Stimulated activated CD8-positive, alpha-beta memory T cell treated with anti-CD3 and anti-CD28 coated beads, Interleukin-4, amount 100 ng/mL, for 1 hour (primary cell): ENCODE measurements at places on chromosomes 3 and 15.

DNA sequence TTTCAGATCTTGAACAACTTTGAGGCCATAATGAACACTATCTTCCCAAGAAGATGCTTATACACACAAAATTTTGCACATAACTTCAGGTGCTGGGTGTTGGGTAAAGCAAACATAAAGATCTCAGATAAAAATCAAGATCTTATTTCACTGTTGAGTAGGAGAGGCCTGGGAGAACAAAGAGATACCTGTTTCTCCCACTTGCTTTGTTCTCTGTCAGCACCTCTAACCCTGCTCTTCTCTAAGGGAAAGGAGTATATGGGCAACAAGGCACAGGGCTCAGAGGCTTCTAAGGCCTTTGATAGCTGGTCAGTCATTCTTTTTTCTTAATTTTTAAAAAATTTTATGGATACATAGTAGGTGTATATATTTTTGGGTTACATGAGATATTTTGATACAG, 3.6 kb upstream of the GK5 start:
- DNase-seq, result no peak

- no peak for DNase-seq
Observed at GRCh38 chr3:169145540-169146178, 517.9 kb downstream of the MECOM start.

DNA sequence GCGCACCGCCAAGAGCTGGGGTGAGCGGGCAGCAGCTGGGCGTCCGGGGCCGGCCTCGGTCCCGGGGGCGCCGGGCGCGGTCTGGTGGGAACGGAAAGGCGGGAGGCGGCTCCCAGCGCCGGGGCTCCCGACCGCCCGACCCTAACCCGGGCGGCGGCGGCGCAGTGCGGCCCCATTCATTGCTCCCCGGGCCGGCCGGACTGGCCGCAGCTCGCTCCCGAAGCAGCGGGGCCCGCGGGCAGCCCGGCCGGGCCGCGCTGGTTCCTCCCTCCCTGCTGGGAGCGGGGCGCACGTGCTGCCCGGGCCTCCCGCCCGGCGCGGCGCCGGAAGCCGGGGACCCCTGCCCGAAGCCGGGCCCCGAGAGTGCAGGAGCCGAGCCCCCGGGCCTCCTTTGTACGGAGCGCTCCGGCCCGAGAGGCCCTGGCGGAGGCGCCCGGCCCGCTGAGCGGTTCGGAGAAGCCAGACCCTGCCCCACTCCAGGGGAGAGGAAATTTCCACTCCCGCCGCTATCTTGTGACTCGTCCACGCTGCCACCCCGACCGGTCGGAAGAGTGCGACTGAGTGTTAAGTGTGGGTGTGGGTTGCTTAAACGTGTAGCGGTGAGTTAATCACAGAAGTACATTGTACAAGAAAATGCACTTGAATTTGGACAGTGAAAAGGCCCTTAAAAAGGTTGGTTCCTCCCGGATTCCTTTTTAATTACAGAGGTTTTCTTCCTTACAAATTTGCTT, 613 bp downstream of the ATP1B3 start:
- DNase-seq, result peak; percentile 35

DNA sequence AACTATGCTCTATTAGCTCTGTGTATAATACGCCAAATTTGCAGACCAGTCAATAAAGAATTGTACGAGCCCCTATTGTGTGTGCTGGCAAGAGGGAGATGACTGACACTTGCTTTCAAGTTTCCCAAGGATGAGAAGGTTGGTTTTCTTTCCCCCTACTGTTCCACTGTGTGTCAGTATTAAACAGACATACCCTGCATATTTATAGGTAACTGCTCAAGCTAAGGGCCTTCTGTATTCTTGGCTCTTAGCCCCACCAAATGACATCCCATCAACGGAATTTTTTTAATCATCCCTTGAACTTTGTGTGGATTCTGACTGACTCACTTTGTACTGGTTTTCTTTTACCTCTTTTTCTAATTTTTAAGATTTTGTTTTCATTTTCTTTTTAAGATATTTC, 60.6 kb upstream of the GYG1 start:
- DNase-seq, result no peak

GRCh38 chr3:15794842-15795650, 2.7 kb downstream of the ANKRD28 start:
- no peak for DNase-seq

- DNase-seq, result no peak
Observed at GRCh38 chr3:136258199-136258598, 8.1 kb downstream of the PCCB start.

DNA sequence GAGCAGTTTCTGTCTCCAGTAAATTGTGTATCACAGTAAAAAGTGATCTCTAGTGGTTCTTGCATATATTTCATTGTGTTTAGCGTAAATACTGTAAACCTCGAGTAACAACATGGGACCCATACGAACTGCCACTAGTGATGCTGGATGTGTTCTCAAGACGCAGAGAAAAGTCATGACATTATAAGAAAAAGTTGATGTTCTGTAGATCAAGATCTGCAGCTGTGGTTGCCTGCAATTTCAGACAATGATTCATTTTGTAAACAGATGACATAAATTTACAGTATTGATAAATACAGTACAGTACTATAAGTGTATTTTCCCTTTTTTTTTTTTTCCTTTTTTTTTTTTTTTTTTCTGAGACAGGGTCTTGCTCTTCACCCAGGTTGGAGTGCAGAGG, 100.1 kb downstream of the DPH6 start:
- no peak for DNase-seq

- DNase-seq, result no peak
Observed at GRCh38 chr3:18044971-18045880, 302.8 kb upstream of the TBC1D5 start.

DNA sequence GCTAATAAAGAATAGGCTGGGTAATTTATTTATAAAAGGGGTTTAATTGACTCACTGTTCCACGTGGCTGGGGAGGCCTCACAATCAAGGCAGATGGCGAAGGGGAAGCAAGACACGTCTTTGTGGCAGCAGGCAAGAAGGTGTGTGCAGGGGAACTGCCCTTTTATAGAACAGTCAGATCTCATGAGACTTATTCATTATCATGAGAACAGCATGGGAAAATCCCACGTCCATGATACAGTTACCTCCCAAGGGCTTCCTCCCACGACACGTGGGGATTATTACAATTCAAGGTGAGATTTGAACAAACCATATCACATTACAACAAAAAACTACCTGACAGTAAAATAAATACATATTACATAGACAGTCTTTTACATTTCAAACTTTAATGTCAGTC, 414.9 kb downstream of the NAALADL2 start:
- no peak for DNase-seq

- DNase-seq, result no peak
Observed at GRCh38 chr3:151919446-151919845, 46.0 kb downstream of the SUCNR1 start.

- DNase-seq, result no peak
Observed at GRCh38 chr3:12891985-12892839, 50.8 kb upstream of the RPL32 start.

GRCh38 chr3:31704591-31705179, 172.0 kb downstream of the STT3B start:
- no peak for DNase-seq

- no peak for DNase-seq
Observed at GRCh38 chr15:63597038-63597790, at the start of gene FBXL22. TSS of gene FBXL22 (plus strand) at chr15:63597387. CDS start at chr15:63597393, 6 bp downstream.

GRCh38 chr15:69279636-69280035, 19.1 kb upstream of the PAQR5 start:
- no peak for DNase-seq

DNA sequence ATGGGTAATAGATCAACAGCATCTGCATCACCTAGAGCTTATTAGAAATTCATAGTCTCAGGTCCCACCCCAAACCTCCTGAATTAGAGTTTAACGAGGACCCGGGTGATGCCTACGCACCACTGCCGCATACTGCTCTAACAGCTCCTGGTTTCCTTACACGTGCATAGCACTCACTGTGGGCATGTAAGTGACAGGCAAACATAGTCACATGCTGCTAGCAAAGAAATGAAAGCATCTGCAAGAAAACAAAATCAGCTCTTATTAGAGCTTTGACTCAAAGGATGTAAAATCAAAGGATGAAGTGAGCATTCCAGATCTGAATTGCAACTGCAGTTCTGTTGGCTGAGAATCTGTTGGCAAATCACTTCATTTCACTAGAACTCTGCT, 19.1 kb upstream of the RIOX2 start:
- DNase-seq, result no peak

DNA sequence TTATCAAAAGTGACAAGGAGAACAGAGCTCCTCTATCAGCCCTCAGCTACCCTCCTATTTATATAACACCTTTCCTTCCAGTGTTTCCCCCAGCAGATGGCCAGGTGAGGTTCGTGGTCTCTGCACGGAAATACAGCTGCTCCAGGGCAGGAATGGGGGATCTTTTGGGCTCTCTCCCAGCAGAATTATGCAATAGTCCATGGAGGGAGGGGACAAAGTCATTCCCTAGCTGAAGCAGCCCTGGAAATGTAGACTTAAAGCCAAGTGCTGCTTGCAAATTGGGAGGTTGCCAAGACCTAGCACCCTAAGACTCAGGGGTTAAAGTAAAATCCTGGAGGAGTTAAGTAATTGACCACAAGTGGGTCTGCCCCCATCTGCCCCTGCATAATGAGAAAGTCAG, 256.3 kb downstream of the LRTM1 start:
- no peak for DNase-seq

- DNase-seq, result no peak
Observed at GRCh38 chr3:177418787-177419186, 221.5 kb upstream of the TBL1XR1 start.

- DNase-seq, result no peak
Observed at GRCh38 chr15:48645558-48646330, at the start of gene FBN1. TSS of gene FBN1 (minus strand) at chr15:48645709. CDS start at chr15:48644769, 940 bp downstream.

- DNase-seq, result no peak
Observed at GRCh38 chr3:10205451-10206165, 40.9 kb downstream of the IRAK2 start.

DNA sequence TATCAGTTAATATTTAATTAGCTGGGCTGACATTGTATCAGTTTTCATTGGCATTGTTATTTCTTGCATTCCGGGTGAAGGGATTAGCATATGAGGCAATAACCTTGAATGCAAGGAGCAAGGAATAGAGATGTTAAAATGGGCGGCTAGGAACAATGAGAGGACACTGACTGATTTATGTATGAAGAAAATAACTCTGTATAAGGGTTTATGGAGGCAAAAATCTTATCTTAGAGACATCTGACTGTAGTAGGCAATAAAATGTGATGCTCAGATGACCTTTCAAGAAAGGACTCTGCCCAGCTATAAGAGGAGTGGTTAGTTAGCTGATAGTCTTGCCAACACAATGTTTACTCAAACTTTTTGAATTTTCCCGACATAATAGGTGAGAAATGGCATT, 158.3 kb downstream of the EFHB start:
- DNase-seq, result no peak

- DNase-seq, result no peak
Observed at GRCh38 chr3:38618343-38618742, 31.1 kb downstream of the SCN5A start.

DNA sequence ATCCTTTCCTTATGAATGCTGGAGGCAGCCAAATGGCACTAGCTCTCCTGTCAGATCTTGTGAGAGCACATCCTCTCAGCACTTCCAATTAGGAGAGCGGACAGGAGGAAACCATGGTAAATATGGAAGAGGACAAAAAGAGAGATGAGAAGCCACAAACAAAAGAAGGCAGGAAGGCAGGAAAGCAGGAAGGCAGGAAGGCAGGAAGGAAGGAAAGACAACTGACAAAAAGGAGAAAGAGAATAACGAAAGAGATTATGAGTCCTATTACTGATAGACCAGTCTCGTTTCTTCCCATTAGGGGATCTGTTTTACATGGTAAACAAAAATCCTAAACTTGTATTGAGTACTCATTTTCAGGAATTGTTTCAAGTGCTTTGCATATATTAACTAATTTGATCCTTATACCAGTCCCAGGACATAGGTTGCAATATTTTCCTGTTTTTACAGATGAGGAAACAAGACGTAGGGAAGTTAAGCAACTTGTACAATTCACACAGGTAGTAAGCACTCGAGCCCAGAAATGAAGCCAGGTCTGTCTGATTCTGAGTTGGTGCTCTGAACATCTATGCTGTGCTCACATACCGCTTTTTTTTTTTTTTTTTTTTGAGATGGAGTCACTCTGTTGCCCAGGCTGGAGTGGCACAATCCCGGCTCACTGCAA, 4.2 kb downstream of the BCL2A1 start:
- no peak for DNase-seq

GRCh38 chr3:13008155-13008995, 64.9 kb downstream of the IQSEC1 start:
- no peak for DNase-seq

GRCh38 chr3:138210528-138210927, 23.4 kb downstream of the ARMC8 start:
- DNase-seq, result no peak

GRCh38 chr3:4805662-4806061, 173.6 kb upstream of the BHLHE40 start:
- no peak for DNase-seq

DNA sequence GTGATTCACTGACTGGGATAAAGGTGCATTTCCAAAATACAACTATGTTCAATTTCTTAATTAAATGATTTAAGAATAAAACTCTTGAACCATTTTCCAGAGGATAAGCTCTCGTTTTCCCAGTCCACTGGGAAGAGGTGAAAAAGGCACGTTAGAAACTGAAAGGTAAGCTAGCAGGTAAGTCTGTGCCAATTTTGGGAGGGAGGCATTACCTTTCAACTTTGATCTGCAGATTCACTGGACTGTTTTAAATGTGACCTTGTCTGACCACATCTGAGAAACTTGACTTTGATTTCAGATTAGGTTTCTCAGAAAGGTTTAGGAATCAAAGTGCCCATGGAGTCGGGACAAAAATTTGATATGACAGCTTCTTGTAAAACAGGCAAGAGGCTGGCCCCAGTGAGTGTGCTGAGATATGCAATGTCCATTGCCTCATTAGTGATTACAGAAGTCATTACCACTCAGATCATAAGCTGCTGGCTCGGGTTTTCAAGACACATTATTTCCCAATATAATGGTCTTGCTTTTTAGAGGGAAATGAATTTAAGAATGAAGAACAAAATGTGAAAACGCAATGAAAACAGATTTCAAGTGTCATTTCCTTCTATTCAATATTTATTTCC, 118.8 kb downstream of the ADAMTS9 start:
- DNase-seq, result no peak

DNA sequence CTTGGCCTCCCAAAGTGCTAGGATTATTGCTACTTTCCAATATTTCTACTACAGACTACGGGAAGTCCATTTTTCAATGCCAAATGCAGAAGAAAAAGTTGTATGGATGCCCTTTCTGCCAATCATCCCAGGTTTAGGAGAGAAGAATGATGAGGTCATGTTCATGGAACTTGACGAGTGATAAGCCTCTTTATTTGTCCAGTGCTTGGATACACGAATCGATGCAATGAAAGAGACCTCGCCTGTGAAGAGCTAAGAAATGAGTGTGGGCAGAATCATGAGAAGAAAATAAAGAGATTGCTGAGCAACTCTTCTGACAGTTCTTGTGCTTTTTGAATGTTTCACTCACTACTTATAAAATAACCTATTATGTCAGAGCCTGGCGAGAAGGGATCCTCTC, 996 bp upstream of the SLC28A1 start:
- DNase-seq, result no peak

GRCh38 chr15:25652704-25653103, 210.4 kb downstream of the ATP10A start:
- DNase-seq, result no peak
